ENCODE measurements at places on chromosomes 13 and 19.

DNA sequence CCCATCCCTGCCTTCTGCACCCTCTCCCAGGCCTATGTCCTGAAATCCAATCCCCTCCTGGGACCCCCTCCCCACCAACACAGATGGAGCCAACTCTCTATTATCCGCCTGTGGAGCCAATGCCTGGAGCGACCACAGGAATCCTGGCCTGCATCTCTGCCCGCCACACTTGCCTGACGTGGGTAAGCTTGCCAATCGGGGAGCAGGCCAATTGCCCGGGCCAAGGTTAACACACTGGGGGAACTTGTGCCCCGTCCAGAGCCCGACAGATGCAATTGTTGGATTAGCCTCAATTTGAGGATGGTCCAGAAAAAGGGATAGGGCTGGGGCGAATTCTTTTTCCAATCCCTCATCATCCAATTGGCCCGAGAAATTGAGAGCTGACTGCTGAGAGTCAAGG lies 5.9 kb downstream of the WIZ start:
- no peak for DNase-seq

DNA sequence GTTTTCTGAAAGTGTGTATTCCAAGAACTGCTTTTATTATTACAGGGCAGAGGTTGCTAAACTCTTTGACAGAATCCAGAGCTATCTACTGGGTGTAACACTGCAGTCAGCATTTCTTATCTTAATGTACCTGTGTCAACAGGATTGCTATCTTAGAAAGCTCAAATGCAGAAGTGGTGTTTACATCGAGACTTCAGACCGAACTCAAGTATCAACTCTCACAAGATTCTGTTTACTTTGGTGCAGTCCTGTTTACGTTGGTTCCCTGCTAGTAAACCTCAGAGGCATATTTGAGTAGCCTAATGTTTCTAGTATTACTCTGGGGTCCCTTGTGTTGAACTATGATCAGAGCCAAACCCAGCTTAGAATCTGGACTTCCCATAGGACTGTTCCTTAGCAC lies 20.5 kb downstream of the SLC15A1 start:
- DNase-seq = no peak

DNA sequence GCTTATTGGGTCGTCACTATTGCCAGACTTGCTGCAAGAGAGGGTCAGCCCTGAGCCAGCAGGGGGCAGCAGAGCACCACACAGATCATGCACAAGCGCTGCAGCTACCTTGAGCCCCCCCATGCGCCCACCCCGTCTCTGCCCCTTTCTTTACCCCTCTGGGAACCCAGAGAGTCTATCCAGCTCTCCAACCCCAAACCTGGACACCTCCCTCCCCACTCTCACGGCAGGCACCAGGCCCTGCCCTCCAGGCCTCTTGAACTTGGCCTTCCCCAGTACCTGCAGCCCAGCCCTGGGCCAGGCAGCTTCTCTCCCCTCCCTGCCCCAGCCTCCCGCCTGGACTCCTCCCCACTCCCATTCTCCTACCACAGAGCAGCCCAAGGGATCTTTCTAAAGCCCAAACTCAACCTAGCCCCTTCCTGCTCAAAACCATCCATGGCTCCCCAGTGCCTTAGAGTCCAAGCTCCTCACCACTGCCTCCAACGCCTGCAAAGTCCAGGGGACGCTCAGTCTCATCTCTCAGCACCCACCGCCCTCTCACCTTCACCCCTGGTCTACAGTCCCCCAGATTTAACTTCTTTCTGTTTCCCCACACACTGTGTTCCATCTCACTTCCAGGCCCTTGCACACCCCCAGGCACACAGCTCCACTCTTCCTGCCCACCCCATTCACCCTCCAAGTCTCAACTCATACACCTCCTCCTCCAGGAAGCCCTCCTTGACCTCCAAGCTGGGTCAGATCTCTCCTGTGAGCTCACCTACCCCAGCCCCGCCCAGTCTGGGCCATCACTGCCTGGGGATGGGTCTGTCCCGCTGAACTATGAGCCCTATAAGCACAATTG lies 9.4 kb upstream of the CEACAM16 start:
- peak; percentile 78 for DNase-seq

GRCh38 chr19:5041168-5041912 lies 72.4 kb downstream of the KDM4B start:
- no peak for DNase-seq

DNA sequence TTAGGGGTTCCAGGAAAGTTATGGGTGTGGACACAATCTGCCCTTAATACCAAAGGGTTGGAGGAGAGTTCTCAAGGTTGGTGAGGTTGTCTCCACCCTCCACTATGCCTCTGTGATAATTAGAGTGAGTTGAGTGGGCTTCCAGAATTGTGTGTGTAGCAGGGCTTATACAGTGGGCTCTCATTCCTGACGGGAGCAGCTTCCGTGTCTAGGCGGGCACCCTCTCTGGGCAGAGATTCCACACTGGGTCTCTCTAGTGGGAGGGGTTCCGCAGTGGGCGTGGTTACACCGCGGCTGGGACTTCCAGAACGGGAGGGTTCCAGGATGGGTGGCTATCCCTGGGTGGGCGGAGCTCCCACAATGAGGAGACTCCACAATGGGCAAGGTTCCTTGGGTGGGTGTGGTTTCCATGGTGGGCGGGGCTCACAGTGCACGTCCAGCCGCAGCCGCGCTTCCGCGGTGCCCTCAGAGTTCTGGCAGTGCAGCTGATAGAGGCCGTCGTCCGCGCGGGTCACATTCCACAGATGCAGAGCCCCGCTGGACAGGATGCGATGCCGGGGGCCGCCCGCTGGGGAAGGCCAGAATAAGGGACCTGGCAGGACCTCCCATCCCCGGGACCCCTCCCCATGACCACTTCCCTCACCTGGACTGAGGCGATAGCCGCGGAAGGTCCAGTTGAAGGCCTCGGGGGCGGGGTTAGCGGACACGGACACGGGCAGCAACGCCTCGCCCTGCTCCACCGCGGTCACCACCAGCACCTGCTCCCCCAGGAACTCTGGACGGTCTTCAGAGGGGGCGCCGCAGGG lies 8.4 kb downstream of the NPHS1 start:
- DNase-seq = no peak

GRCh38 chr13:110853235-110853721 lies 61.6 kb downstream of the ANKRD10 start:
- DNase-seq = no peak

DNA sequence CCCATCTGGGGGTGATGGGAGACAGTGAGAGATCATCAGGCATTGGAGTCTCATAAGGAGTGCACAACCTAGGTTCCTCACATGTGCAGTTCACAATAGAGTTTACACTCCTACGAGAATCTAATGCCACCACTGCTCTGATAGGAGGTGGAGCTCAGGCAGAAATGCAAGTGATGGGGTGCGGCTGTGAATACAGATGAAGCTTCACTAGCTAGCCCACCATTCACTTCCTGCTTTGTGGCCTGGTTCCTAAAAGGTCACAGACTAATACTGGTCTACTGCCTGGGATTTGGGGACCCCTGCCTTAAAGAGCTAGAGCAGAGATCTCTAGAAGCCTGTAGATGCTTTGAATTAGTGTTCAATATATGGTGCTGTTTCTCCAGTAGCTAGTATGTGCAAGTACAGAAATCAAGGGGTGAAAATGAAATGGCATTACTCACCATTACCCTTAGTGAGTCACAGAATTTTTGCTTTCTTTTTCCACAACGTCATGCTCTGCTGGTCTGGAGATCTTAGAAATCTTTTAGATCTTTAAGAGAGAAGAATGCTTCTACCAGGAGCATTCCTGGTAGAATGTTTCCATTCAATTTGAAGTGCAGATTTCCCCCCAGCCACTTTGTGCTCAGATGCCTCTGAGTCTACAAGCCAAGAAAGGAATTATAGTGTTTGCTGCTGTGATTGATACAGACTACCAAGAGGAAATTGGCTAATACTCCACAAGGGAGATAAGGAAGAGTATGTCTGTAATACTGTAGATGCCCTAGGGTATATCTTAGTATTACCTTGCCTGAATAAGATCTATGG lies 2301.2 kb downstream of the PCDH9 start:
- no peak for DNase-seq

DNA sequence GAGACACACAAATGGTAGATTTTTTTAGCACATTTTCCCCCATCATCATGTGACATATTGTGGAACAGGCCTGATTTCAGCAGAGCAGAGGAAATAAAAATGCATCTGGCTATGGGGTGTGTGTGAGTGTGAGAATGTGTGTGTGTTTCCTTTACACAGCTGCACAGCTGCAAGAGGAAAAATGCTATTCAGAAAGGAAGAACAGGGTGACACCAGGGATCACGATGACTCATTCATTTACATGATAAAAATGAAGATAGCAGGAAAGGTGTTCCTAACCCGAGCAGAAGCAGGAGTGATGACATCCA lies 469.5 kb upstream of the TSHZ3 start:
- DNase-seq = no peak

GRCh38 chr13:110499621-110500281 lies 61.8 kb downstream of the RAB20 start:
- DNase-seq = no peak

DNA sequence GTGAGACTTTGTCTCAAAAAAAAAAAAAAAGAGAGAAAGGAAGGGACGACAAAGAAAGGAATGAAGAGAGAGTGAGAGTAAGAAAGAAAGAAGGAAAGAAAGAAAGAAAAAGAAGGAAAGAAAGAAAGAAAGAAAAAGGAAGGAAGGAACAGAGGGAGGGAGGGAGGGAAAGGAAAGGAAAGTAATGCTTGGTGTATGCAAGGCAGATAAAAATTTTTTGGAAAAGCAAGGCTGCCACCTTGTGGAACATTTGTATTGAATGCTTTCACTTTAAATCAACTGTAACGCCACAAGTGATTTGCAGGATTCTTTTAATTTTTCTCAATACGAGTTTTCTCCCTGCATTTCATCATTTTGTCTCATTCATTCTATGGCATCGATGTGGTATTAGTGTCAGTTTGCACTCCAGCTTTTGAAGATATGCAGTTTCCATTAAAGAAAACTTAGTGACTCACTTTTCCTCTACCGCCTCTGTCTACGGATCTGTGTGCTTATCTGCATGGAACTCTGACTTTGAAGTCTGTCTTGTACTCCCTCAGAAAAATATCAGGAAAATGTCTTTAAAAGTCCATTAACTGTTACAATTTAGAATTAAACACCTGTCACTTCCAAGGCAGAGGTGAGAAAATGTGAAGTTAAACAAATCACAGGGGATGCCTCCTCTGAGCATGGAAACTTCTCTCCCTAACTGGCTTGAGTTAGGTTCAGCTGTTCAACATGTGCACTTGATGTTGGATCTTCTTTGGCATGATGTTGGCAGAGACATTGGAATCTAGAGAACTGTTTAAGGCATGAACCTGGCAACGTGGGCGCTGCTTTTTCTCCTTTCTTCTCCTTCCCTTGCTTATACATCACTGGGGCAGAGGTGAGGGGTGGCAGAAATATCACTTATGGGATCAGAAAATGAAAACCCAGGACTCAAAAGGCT lies 20.0 kb upstream of the ZDHHC20 start:
- peak; percentile 61 for DNase-seq

DNA sequence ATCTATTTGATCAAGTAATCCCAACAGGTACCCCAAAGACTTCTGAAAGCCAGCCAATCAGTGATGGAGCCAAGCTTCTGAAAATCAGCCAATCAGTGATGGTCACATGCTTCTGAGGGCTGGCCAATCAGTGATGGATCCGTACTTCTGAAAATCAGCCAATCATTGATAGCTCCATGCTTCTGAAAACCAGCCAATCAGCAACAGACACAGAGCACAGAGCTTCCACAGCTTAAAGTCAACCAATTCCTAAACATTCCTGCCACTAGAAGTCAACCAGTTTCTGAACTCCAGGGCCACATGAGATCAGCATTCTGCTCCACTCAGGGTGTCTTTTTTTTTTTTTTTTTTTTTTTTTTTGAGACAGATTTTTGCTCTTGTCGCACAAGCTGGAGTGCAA lies 8.2 kb upstream of the HSD17B14 start:
- no peak for DNase-seq

GRCh38 chr19:51565583-51565982 lies 5.5 kb upstream of the ZNF175 start:
- no peak for DNase-seq

DNA sequence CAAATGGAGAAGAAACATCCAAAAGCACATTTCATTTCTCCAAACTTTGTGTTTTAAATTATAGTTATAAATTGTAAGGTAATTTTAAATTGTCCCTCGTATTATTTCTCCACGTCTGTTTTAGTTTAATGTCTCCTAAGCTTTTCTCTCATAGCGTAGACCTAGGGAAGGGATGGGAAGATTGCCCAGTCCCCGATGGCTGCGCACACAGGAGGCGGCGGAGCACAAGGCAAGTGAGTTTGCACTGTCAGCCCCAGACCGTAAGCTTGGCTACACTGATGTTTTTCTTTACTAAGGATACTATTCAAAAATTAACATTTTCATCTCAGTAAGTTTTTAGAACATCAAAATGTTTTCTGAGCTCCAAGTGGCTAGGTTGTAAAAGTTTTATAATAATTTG lies 72.3 kb downstream of the GPR12 start:
- no peak for DNase-seq

GRCh38 chr13:103430368-103430767 lies 364.2 kb upstream of the SLC10A2 start:
- DNase-seq = no peak

DNA sequence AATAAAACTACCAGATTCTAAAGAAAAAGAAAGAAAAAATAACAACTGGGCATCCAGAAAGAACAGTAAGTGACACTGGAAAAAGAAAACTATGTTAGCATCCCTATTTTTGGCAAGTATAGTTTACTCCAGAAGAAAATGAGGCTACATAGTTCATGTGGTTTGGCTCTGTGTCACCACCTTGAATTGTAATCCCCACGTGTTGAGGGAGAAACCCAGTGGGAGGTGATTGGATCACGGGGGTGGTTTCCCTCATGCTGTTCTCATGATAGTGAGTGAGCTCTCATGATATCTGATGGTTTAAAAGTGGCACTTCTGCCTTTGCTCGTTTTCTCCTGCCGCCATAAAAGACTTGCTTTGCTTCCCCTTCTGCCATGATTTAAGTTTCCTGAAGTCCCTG lies 76.9 kb downstream of the ITGBL1 start:
- DNase-seq = peak; percentile 4

DNA sequence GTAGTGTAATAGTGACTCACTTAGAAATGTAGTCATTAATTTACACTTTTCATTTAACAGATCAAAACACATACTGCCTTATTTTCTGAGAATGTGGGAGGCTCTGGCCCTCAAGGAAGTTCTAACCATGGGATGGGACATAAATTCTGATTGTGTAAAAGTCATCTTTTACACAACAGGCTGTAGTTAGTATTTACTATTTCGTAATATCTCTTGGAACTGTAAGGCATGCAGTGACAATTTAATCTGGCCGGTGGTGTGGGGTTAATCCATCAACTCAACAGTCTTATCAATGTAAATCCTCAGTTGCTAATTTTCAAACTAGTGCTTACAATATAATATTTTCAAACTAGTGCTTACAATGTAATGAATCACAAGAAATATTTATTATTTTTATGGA lies 1599.2 kb downstream of the EFNB2 start:
- DNase-seq = no peak

DNA sequence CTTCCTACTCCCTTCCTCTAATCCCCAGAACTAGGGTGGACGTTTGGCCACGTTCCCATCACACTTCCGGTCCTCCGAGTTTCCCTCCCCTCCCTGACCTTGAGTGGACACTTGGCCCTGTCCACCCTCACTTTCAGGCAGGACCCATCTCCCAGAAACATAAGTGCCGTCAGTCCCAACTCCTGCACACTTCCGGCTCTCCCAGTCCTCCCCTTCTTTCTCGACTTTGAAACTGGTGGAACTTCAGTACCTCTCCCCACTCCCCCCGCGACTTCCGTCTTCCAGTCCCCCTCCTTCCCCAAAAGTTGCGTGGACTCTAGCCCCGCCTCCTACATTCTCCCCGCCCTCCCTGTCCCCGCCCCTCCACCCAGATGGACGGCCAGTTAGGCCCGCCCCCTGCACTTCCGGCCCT lies 278 bp upstream of the ZNF274 start:
- DNase-seq = peak; percentile 89

GRCh38 chr13:68168448-68168847 lies 938.3 kb upstream of the PCDH9 start:
- no peak for DNase-seq

Data from activated T-cell treated with anti-CD3 and anti-CD28 coated beads, Interleukin-2, amount 50 U/mL, for 72 hours (primary cell).